T follicular helper cell (primary cell): ENCODE measurements at places on chromosomes 1 and 21.

- DNase-seq = no peak
Measured at GRCh38 chr1:172277275-172277674, 143.2 kb upstream of the C1orf105 start.

- peak; percentile 43 for DNase-seq
Measured at GRCh38 chr21:43866659-43867331, 1.8 kb downstream of the AGPAT3 start.

GRCh38 chr1:248847181-248847955, 9.3 kb downstream of the ZNF672 start:
- no peak for DNase-seq

DNA sequence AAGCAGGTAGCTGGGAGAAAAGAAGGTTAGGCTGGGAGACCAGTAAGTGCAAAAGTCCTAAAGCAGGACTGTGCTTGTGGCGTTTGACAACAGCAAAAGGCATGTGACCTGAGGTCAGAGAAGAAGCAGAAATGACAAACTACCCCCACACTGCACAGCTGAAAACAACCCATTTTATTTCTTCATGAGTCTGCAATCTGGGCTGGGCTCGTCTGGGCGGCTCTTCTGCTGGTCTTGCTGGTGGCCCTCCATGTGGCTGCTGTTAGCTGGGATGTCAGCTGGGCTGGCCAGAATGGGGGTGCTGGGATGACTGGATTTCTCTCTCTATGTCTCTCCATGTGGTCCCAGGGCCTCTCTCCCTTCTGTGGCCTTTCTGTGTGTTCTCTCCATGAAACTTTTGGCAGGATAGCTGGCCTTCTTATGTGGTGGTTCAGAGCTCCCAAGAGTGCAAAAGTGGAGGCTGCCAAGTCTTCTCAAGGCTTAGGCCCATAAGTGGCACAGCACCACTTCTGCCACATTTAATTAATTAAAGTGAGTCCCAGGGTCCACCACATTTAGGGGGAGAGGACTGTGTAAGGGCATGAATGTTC, 128.6 kb downstream of the RIPK4 start:
- no peak for DNase-seq

- no peak for DNase-seq
Measured at GRCh38 chr1:205211839-205212536, 486 bp upstream of the DSTYK start.

GRCh38 chr1:84078108-84078841, 65.8 kb upstream of the PRKACB start:
- no peak for DNase-seq

GRCh38 chr21:37808261-37808660, 108.0 kb downstream of the KCNJ6 start:
- DNase-seq = no peak

DNA sequence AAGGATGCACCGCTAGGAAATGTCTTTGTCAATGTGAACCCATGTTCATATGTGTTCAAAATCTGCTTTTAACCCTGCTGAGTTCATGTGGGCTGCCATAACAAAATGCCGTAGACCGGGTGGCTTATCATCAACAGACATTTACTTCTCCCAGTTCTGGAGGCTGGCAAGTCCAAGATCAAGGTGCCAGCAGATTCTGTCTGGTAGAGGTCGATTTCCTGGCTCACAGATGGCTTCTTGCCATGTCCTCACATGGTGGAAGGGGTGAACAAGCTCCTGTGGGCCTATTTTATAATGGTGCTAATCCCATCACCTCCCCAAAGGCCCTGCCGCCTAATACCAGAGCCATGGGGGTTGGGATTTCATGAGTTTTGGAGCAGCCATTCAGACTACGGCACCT, 4.6 kb upstream of the CDCP2 start:
- DNase-seq = no peak

GRCh38 chr1:208848854-208849253, 604.7 kb upstream of the PLXNA2 start:
- DNase-seq = no peak

DNA sequence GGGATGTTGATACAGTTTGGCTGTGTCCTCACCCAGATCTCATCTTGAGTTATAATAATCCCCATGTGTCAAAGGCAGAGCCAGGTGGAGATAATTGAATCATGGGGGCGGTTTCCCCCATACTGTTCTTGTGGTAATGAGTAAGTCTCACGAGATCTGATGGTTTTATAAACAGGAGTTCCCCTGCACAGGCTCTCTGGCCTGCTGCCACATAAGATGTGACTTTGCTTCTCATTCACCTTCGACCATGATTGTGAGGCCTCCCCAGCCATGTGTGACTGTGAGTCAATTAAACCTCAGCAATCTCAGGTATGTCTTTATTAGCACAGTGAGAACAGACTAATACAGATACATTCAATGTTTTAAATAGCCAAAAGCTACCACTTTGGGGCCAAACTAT, 41.1 kb downstream of the SLC35F3 start:
- DNase-seq = no peak

DNA sequence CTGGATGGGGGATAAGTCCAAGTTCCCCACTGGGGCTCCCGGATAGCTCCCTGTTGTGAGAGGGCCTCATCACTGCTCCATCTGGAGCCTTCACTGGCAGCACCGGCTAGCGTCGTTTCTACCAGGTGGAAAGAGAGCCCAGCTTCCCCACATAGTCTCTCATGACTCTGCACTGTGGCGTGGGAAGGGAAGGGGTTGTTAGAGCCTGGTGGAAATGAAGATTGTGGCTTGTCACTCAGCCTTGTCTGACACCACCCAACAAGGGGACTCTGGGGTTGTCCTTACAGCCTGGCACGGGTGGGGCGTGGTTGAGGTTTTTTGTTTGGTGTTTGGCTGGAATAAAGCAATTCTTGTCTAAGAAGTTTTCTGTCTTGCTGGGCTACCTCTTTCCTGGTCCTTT, 94.6 kb downstream of the ADARB1 start:
- DNase-seq = no peak

GRCh38 chr21:31201548-31201947, 142.5 kb downstream of the TIAM1 start:
- DNase-seq = no peak

DNA sequence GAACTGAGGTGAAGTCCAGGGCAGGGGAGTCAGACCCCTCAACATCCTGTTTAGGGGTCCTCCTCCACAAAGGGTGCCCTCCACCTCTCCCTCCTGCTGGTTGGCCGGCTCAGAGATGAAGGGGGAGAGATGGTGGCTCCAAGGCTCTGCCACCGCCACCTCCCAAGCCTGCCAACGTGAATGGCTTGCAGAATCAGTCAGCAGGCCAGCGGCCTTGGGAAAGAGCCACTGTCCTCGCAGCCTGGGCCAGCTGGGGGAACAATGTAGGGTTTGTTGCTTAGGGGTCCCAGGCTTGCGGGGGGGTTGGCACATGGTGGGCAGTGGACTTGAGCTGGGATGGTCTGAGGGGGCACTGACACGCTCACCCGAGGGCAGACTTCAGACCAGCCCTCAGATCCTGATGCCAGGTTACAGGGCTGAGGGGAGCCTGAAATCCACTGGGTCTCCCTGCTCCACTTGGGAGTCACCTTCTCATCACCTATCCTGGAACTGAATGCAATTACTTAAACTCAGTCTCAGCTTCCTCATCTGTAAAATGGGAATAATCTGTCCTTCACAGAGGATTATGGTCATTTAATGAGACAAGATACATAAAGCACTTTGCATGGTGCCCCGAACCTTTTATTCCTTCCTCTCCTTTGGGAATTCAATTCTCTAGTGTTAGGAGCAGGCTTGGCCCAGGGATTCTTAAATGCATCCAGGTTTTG, 8.3 kb downstream of the GPR37L1 start:
- DNase-seq = no peak

DNA sequence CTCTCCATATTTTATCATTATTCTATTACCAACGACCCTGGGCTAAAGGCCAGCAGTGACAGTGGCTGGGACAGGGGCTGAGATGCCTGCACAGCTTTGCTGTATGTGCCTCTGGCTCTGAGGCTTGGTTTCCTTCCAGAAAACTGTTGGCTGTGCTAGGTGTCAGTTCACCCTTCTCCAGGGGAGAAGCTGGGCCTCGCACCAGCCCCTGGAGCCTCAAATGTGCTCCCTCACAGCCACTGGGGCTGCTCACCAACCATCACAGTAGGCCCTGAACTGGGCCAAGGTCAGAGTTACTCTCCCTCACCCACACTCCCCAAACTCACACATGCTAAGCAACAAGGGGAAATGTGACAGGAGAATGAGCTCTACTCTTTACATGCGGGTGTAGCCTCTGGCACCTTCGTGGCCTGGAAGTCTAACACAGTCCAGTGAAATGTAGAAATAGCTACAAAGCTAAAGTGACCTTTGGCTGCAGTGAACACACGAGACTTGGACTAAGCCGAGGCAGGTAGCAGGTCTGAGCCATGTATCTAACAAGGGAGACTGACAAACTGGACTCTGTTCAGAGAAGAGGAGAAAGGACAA, 4.7 kb upstream of the CD160 start:
- no peak for DNase-seq

GRCh38 chr1:21590126-21590880, 78.9 kb downstream of the RAP1GAP start:
- no peak for DNase-seq

DNA sequence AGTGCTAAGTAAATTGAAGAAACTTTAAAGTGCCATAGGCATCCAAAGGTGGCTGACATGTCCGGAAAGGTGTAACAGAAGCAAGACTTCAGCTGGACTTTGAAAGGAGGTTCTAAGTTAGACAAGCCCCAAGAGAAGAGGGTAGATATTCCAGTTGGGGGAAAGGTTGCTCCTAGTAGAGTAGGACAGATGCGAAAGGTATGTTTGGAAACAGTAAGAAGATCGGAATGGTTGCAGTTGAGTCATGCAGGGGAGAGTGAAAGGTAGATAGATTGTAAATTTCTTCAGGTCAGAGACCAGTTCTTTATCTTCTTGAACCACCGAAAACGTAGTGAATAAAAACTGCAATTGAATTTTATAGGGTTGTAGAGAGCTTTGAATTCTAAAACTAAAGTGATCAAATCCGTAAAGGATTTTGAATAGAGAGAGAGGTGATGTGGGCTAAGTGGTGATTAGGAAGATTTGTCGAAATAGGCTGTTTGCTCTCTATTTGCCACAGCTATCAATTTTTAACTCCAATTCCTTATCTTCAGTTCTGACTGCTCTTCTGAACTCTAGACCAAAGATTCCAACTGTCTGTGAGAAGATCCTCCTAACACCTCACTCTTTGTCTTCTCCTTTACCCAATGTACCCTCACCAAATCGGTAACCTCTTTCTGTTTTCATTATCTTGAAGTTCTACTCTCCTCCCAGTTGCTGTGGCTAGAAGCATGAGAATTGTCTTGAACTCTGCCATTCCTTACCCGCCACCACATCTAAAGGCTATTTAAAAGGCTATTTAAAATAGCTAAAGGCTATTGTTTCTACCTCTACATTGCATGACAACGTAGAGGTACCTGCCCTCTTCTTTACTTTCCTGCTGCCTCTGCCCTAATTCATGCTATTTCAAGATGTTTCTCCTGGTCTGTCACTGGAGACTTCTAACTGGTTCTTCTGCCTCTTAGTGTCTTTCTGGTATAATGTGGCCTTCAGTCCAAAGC, 16.7 kb downstream of the MACF1 start:
- no peak for DNase-seq

- peak; percentile 4 for DNase-seq
Measured at GRCh38 chr1:147892731-147893214, 9.8 kb upstream of the GJA8 start.

GRCh38 chr1:61082311-61083012, at the start of gene NFIA:
Gene NFIA, plus strand, starts transcription at chr1:61082561.
- peak; percentile 12 for DNase-seq

DNA sequence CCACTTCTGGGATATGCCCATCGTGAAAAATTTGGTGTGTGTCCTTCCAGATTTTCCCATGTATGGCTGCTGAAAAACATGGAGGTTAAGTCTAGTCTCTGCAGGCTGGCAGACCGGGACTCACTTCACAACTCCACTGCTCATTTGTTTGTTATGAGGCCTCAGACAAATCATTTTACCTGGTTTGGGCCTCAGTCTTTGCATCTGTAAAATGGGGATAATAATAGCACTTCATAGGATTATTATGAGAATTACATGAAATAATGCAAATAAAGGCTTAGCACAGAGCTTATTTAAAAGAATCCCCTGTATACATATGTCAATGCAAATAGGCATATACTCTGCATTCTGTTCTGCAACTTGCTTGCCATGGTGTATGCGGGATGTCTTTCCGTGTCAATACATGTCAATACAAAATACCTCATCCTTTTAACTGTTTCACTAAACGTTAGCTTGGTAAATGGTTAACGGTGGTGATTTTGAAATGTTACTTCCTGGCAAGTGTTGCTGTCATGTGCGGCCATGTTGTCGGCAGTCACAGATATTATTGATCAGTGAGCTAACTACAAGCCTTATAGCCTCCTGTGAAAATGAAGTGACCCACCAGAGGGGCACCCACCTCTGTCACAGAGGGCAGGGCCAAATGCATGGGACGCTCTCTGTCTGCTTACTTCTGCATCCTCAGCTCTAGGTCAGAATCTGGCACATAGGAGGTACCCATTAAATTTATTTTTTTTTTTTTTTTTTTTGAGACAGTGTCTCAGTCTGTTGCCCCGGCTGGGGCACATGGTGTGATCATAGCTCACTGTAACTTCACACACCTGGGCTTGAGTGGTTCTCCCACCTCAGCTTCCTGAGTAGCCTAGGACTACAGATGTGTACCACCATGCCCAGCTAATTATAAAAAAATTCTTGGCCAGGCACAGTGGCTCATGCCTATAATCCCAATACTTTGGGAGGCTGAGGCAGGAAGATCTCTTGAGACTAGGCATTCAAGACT, 4.3 kb downstream of the LCK start:
- no peak for DNase-seq

DNA sequence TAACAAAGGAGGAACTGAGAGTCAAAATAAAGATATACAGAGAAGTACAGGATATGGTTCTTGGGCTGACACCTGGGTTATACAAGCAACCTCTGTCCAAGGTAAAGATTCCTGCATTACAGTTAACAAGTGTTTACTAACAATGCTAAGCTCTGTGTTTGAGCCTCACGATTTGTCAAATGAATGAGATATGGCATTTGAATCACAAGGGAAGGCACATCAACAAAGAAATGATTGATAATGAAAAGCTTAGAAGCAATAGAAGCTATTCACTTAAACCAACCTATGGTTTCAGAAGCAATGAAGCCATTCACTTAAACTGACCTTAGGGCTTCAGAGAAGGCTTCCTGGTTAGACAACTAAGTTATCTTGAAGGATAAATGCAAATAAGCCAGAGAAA, 199.5 kb downstream of the AGBL4 start:
- no peak for DNase-seq

GRCh38 chr1:178019622-178020021, 49.8 kb upstream of the SEC16B start:
- no peak for DNase-seq

- no peak for DNase-seq
Measured at GRCh38 chr1:220957233-220957605, 78.0 kb downstream of the HLX start.

- DNase-seq = peak; percentile 93
Measured at GRCh38 chr1:117929343-117930172, at the start of the genes GDAP2 and WDR3. Gene GDAP2, minus strand, starts transcription at chr1:117929621. Its CDS starts 9,264 bp downstream, at chr1:117920357. Gene WDR3, plus strand, starts transcription at chr1:117929739. Its CDS starts 3,581 bp downstream, at chr1:117933320.

- no peak for DNase-seq
Measured at GRCh38 chr1:194917769-194918168, 1690.5 kb downstream of the KCNT2 start.

- DNase-seq = no peak
Measured at GRCh38 chr1:171084091-171084490, 6.6 kb upstream of the FMO3 start.
